Stimulated activated CD4-positive, alpha-beta T cell treated with anti-CD3 and anti-CD28 coated beads, Interleukin-1b, Interleukin-23, amount 100 ng/mL, for 24 hours (primary cell): ENCODE measurements at places on chromosomes 3 and 15.

DNA sequence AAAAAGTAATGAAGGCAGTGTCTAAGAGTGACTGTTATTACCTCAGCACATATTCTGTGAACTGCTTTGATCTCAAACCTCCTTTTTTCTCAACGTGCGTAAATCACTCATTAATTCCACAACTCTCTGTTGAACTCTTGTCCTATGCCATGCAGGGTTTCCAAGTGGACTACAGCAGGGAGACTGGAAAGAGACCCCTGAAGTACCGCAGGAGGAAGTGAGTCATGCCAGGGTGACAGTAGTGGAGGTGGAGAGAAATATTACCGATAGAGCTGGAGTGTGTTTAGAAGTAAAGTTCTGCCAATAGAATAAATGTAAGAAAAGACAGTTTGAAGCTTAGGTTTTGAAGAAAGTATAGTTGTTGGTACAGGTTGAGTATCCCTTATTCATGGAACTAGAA, 908.9 kb downstream of the ROBO1 start:
- no peak for DNase-seq

DNA sequence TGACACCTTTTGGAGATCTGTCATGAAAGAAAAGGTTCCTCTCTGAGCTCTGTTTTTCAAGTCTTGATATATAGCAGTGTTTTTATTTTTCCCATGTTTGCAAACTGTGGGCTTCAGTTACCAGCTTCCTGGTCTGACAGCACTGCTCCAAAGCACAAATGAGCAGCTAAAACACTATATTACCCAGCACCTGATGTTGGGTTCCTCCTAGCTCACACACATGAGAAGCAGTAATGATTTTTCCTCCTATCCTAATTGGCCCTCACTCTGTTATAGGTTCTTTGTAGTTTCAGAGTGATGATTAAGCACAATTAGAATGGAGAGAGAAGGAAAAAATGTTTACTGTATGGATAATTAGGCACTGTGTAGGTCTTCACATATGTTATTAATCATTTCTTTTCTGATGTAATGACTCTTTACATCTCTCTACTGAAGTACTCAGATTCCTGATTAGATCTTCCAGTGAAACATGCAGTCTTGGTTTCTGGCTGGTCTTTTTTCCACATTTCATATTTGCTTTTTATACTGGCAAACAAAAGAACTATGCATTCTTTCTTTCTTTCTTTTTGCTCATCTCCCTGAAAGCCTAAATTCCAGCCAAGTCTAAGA, 939.7 kb downstream of the NSUN3 start:
- no peak for DNase-seq

DNA sequence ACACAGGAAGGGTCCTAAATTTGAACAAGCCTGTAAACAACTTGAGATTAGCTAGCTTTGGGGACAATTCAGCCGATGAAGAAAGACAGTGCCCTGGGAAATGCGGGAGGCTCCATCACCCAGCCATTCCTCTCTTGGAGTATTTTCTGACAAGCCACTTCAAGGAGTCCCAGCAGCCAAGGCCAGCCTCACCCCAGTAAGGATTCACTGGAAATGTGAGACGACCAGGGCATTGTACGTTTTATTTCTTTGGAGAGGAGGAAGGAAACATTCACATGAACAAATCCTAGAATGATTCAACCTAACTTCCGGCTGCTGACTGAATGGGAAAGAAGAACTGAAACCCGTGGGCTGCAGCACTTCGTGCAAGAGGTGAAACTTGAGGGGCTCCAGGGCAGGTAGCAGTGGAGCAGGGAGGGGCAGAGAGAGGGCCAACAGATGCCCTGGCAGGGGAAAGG, 116.4 kb upstream of the ARHGEF3 start:
- DNase-seq: no peak

GRCh38 chr3:22620498-22620897, 582.6 kb upstream of the UBE2E2 start:
- no peak for DNase-seq

- DNase-seq: peak; percentile 24
Observed at GRCh38 chr3:184727357-184728009, 15.6 kb upstream of the MAGEF1 start.

DNA sequence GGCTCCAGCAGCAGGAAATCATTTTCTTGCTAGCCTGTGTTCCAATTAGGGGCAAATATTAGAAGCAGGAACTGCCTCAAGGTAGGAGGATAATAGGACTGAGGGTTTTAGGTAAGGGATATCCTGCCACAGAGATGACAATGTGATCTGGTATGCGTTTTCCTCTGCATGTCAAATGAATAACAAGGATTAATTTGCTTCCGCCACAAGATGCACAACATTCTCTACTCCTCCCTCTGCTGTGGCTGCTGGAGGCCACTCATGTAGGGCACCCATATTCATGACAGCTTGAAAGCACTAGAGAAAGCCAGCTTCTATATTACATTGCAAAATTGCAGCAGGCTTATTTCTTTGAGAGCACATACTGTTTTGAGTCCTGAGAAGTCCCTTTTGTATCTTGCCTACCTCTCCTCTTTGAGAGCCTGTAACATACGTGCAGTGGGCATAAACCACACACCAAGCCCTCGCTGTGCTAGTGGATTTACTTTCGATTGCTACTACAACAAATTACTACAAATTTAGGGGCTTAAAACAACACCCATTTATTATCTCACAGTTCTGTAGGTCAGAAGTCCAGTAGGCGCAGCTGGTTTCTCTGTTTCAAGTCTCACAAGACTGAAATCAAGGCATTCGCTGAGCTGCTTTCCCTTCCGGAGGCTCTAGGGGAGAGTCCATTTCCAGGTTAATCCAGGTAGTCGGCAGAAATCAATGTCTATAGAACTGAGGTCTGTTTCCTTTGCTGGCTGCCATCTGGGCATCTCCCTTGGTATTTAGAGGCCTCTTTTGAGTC, 5.9 kb upstream of the CD47 start:
- DNase-seq: no peak

GRCh38 chr15:68576235-68576892, 2.4 kb upstream of the CORO2B start:
- DNase-seq: no peak
